ENCODE measurements at places on chromosomes 4 and X.

DNA sequence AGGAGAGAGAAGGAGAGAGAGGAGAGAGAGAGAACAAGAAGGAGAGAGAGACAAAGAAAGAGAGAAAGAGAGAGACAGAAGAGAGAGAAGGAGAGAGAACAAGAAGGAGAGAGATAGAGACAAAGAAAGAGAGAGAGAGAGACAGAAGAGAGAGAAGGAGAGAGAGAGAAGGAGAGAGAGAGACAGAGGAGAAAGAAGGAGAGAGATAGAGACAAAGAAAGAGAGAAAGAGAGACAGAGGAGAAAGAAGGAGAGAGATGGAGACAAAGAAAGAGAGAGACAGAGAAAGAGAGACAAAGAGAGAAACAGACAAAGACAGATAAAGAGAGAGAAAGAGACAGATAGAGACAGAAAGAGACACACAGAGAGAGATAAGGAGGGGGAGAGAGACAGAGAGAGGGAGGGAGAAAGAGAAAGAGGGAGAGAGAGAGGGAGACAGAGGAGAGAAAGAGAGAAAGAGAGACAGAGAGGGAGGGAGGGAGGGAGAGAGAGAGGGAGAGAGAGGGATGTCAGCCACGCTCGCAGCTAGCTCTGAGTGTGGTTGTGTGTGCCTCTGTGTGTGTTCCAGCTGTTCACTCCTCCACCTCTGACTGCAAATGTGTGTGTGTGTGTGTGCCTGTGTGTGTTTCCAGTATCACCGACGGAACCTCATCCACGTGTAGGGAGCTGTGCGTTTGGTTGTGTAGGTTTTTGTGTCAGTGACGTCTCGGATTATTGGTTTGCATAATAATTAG, 105.8 kb downstream of the CRLF2 start:
- DNase-seq: no peak

DNA sequence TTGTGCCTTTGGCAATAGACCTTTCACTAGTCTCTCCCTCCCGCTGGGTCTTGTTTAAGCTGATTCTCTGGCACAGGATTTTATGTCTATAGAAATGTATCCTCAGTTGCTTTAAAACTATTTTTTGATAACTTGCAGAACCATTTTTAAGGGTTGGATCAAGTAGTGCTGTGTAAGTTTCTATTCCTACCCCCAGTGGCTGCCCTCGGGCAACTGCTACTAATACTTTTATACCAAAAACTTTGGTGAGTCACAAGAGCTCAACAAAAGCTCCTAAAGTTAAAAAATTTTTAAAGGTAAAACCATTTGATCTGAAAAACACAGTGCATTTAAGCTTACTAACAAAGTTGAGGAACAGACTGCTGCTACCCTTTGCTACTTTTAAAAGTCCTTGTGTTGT, 1460.6 kb upstream of the PCDH7 start:
- DNase-seq: no peak

DNA sequence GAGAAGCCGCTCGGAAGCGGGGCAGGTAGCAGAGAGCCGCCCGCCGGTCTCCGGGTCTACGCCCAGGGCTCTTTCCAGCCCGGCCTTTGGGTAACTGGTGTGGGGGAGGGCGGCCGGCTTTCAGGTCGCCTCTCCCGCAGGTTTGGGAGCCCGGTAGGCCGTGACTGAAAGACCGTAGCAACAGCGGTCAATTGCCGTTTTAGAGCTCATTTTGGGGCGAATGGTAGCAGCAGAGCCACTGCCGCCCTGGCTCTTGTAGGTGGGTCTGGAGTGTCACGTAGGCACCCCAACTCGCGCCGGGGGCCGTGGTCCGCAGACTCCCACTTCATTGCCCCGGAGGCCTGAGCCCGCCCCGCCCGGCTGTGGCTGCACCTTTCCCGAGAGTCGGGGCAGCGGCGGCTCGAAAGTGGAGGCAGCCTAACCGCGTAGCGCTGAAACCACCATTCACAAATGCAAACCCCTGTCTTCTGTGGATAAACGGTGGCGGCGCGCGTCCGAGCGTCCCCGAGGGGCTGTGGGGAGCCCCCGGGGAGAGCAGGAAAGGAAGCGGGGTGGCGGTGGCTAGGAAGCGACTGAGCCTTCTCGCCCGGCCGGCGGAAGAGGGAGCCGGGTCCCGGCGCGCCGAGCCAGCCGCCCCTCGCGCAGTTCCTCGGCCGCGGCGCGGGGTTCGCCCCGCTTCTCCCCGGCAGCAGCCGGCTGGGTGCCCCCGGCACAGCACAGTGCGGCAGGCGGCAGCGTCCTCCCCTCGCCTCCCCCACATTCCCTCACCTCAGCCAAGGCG, 2185.1 kb upstream of the TENM3 start:
- peak; percentile 27 for DNase-seq

DNA sequence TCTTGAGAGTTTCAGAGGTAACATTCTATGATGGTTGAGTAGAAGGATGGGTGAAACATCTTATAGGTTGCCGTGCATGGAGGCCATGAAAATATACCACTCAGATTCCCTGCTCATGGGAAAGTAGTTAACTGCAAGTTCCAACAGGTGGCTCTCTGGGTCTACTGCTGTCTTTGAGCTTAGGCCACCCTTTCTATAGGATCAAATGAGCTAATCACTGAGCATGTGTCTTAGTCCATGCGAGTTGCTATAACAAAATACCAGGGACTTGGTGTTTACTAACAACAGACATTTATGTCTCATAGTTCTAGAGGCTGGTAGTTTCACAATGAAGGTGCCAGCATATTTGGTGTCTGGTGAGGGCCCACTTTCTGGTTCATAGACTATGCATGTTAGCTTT, 144.8 kb upstream of the UNC5C start:
- no peak for DNase-seq

GRCh38 chrX:132591719-132592275, 103.0 kb upstream of the MBNL3 start:
- no peak for DNase-seq

GRCh38 chr4:176921256-176921655, 128.5 kb upstream of the VEGFC start:
- no peak for DNase-seq

DNA sequence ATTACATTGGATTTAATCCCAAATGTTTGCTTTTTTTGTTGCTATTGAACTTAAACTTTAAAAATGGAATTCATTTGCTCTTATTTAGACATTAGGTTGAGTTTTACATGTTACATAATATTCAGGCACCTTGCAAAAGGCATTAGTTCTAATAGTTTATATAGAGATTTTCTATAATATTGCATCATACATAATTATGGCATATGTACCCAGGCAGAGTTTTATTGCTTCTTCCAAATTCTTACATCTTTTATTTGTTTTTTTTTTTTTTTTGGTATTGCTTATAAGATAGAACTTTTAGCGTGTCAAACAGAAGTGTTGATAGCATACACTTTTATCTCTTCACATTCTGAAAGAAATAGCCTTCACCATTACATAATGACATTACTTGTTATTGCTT, 487.7 kb downstream of the GABRG1 start:
- no peak for DNase-seq

DNA sequence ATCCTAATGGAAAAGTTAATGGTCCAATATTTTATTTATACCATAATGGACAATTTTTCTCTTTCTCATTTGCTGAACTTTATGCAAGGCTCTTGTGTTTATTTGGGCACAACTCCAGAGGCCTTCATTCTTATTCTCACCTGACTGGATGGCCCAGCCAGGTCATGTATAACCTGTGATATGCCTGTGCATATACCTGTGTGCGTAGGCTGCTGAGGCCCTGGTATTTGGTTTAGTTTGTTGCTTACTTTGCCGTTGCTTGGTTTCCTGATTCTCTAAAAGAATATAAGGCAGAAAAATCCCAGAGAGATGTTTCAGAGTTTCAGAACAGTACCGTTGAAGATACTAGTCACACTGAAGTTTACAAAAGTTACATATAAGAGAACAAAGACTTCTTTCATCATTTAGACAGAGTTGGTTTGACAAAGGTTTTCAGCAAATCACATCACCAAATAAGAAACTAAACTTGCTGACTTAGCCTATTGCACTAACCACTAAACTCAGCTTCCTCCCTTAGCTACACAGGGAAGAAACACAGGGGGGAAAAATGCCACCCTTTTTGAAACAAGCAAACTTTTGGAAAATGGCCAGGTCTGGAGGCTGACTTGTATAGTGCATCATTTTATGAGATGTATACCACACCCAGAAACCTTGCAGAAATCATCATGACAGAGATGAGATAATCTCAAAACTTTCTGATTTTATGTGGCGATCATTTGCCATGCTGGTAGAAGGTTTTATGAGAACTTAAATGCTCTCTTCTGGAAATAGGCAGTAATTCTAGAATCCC, 248.5 kb downstream of the GRIA3 start:
- DNase-seq: no peak

DNA sequence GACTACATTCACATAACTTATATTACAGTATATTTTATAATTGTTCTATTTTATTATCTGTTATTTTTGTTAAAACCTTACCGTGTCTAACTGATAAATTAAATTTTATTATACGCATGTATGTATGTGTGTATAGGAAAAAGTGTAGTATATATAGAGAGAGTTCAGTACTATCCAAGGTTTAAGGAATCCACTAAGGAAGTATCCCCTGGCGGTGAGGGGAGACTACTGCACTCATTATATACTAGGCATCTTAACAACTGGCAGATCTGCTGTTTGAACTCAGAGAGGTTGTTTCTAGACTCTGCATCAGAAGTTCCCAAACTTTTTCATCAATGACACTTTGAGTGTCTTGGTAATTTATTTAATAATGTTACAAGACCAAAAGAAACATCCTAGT, 70.9 kb downstream of the NDST4 start:
- DNase-seq: no peak

- peak; percentile 24 for DNase-seq
Measured at GRCh38 chr4:181796502-181796901, 446.7 kb upstream of the TENM3 start.

GRCh38 chrX:40109288-40110008, 11.7 kb upstream of the BCOR start:
- DNase-seq: peak; percentile 81

GRCh38 chr4:116357758-116358157, 727.6 kb downstream of the TRAM1L1 start:
- DNase-seq: peak; percentile 65

DNA sequence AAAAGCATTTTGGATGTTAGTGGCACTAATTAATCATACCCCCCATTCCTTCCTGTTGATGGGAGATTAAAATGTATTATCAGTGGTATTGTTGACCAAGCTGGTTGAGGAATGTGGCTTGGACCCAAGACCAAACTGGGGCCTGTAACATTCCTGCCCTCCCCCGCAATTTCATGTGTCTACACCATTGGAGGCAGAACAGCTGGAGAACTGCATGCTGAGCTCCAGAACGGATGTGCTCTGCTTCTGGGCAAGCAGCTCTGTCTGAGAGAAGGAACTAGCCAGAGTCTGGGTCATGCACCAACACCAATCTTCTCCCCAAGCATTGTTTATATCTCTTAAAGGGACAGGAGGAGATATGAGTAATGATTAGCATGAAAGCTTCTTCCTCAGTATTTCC, 185.5 kb downstream of the CEP135 start:
- DNase-seq: no peak

DNA sequence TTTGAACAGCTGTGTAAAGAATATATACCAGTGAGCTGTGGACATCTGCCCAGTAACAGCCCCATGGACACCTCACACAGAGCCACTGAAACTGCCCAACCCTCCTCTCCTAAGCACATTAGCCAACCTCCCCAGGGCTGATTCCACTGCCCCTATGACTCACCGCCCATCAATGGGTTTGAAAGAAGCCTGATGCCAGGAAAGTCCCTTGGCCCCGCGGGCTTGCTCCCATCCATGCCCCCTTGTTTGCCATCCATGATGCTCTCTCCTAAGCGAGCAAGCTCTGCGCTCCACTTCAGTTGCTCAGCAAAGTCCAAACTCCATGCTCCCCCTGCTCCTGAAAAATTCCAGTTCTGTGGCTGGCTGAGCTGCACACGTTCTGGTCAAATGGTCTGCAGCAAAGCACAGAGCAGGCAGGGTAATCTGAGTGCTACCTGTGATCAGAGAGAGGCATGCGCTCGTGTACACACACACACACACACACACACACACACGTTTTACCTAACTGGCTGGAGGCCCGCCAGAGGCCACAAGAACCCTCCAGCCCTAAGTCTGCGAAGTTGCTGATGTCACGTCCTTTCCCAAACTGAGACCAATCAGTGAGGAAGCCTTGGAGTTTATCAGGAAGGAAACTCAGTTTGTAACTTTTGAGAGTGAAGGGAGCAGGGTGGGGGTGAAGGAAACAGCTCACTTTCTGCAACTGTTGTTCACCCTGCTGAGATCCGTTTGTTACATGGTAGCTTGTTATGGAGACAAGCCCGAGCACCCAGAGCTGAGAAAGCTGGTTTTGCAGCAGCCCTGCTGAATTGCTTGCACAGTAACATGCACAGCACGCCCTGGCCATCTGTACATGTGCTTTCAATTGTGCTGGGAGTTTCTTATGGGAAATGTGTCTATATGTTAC, at the start of gene ASB9:
Gene ASB9, minus strand, starts transcription at position 466 of the 904 bp plus-strand sequence. Its CDS starts 209 bp downstream, at position 257.
- peak; percentile 74 for DNase-seq
